Lower lobe of right lung (tissue), 2 donors: ENCODE measurements at places on chromosomes 5 and 9.

GRCh38 chr5:4797445-4797844 lies 342.7 kb upstream of the ADAMTS16 start:
- no peak for DNase-seq

GRCh38 chr9:129483415-129484351 lies 137.2 kb downstream of the C9orf50 start:
- peak; percentile 85 for DNase-seq

GRCh38 chr5:8844847-8845246 lies 701.0 kb downstream of the SEMA5A start:
- no peak for DNase-seq

GRCh38 chr5:42321785-42322184 lies 101.5 kb upstream of the GHR start:
- no peak for DNase-seq

GRCh38 chr5:95284572-95285408 lies at the start of gene MCTP1:
Gene MCTP1, minus strand, starts transcription at chr5:95285094.
- peak; percentile 48 for DNase-seq

- DNase-seq, result no peak
These were observed 412.8 kb upstream of the PTGER4 start for GRCh38 chr5:40266952-40267351.

DNA sequence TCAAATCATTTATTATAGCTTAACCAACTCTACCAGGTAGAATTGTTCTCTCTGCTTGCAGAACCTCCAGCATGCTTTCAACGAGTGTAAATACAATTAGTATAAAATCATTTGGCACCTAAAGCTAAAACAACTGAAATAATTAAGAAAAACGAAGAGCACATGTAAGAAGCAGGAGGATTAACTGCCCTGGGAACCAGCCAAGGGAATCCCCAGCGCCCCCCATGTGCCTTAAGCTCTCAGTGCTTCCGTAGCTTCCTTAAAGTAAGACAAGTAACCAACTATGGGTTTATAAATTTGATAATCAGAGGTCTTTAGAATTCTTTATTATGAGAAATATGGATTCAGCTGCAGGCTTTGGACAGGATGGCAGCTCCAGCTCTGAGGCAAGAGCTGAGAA lies 402.4 kb downstream of the RAB3C start:
- DNase-seq, result no peak

DNA sequence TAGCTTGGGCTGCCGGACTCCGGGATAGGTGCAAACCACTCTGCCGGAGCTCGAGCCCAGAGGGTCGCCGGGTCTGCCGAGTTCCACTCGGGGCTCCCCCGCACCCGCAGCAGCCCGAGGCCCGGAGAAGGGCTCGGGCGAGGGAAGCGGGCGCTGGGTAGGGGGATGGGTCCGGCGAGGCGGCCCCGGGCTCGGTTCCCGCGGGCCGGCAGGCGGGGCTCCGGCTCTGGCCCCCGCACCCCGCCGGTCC lies 507 bp downstream of the RICTOR start:
- DNase-seq, result no peak

DNA sequence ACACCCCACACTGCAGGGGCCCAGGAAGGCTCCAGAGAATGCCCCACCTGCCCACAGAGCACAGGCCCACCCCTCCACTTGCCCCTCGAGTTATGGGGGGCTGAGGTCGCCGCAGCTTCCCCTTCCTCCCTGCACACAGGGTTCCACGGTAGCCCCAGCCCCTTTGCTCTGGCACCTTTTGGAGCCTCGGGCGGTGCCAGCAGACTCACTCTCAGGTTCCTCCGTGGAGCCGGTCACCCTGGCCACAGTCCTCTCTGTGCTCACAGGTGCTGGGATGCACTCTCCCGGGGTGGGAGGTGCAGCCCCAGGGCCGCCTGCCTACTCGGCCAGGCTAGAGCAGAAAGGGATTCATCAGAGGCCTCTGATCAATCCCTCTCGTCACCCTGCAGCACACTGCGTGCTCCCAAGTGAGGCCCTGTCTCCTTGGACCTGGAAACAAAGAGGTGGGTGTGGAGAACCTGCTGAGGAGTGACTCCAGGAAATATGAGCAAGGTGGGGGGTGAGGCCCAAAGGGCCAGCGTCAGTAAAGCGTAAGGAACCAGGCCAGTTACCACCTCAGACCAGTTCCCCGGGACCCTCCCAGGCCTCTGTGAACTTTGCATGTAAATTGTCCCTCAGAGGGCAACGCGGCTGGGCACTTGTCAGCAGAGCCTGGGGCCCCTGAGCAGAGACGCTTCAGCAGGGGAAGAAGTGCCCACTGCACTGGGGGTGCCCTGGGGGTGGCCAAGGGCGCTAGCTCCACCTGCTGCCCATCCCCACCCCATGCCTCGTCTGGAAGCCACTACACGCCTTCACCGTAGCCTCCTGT lies 167.8 kb downstream of the OLFM1 start:
- peak; percentile 39 for DNase-seq

- no peak for DNase-seq
These were observed 317.3 kb upstream of the PRR16 start for GRCh38 chr5:120146787-120147186.

GRCh38 chr5:177365845-177366527 lies 8.3 kb downstream of the RGS14 start:
- DNase-seq, result no peak

- DNase-seq, result no peak
These were observed 5.9 kb upstream of the SLC22A5 start for GRCh38 chr5:132363431-132364112.

- DNase-seq, result no peak
These were observed 110.5 kb upstream of the MAP1B start for GRCh38 chr5:71996789-71997188.

- DNase-seq, result no peak
These were observed 40.6 kb upstream of the FAM120AOS start for GRCh38 chr9:93493949-93494348.
